ENCODE measurements at places on chromosomes 12 and 14. TPM values are rescaled to one million over a fixed set of nuclear protein-coding genes. Genes with fewer than 3 reads are reported as not detected.

DNA sequence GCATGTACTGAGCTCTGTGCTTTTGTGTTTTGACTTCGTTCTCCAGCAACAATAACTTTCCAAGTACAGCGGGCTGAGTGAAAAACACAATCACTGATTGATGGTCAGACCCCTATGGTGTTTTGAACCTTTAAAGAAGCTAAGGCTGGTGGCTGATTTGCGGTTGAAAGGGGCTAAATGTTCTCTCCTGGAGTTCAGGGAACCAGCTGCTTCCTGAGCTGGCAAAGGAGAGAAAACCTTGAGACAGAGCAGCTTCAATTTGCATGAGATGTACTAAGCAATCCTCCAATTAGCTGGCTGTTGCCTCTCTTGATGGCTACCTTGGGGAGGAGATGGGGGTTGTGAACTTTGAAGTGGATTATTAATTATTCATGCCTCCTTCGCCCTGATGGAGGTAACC, 546.7 kb upstream of the SEL1L start:
- no peak for DNase-seq

GRCh38 chr12:62986844-62987243, 51.9 kb upstream of the PPM1H start:
- DNase-seq, result no peak

DNA sequence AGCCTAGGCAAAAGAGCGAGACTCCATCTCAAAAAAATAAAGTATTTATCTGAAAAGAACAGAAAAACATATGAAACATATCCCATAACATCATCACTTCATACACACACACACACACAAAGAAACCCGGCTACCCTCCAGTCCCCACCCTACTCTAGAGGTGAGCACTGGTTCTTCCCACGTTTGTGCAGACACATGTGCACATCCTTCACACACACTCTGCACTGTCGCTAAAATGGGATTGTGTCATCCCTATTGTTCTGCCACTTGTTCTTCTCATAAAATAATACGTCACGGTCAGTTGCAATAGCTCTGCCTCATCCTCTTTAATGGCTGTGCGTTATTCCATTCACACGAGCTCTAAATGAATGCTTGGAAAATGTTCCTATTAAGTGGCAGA, 85.9 kb upstream of the ANO2 start:
- no peak for DNase-seq

NAV3 gene
- total RNA-seq, result 4.1 TPM

BIN2 gene
- total RNA-seq, result not detected

DNA sequence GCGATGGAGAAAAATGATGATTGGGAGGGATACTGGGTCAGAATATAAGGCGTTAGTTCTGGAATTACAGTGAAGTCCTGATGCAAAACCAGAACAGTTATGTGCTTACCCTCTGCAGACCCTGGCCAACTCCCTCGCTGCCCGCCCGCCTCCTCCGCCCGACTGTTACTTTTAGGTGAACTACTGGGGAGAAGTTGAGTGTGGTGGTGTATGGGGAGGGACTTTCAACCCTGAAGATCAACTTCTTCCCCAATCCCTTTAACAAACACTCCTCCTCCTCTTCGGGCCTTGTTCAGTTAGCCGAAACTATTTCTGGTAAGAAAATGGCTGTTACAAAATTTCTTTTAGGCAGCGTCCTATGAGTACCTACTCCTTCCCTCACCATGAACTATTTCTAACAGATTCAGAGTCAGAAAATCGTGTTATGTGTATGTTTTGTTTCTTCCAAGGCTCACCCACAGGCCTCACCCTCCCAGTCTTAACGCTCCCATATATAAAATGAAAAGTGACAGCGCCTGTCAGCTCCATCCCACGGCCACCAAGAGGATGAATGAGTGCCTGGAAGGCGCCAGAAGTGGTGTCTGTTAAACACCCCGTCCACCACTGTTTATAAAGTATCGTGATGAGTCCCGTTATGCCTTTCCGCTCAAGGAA, 1.3 kb downstream of the FBXO33 start:
- no peak for DNase-seq

DNA sequence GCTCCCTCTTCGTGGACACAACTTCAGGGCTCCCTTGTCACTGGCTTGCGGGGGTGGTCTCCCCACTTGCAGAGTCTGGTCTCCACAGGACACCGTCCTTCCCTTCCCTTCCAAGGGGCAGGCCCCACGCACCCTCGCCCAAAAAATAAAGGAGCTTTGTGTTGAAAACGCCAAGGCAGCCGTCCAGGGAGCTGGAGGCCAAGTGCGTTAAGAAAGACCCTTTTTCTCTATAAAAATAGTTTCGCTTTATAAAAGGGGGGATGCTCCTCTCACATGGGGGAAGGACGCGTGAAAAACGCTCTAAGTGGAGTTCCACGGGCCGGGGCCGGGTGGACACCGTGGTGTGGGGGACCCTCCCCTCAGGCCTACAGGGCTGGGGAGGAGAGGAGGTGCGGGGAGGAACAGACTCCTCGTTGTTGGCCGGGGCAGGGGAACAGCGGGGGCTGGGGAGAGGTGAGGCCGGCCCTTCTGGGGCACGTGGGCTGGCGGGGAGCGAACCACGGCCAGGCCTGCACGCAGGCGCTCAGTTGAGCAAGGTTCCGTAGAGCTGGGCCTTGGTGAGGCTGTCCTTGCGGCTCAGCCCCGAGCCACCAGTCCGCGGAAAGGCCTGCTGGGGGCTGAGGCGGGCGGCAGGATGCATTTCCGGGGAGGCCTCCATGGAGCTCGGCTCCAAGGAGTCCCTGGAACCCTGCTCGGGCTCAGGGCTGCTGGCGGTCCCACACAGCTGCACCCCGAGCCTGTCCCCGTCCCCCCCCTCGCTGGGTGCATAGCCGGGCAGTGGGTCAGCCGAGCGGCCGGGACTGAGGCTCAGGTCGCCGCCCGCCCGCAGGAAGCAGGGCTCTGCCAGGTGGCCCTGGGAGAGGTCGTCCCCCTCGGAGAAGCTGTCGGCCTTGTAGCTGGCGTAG, 49.5 kb downstream of the BEGAIN start:
- no peak for DNase-seq

- no peak for DNase-seq
Measured at GRCh38 chr14:32524609-32525375, 195.7 kb downstream of the AKAP6 start.

- no peak for DNase-seq
Measured at GRCh38 chr14:68506645-68507419, 286.0 kb downstream of the ZFP36L1 start.

GUCY2C gene
- not detected for total RNA-seq

AMN gene
- total RNA-seq, result 17.0 TPM

GRCh38 chr14:102688290-102688689, 89.0 kb upstream of the TRAF3 start:
- no peak for DNase-seq

DNA sequence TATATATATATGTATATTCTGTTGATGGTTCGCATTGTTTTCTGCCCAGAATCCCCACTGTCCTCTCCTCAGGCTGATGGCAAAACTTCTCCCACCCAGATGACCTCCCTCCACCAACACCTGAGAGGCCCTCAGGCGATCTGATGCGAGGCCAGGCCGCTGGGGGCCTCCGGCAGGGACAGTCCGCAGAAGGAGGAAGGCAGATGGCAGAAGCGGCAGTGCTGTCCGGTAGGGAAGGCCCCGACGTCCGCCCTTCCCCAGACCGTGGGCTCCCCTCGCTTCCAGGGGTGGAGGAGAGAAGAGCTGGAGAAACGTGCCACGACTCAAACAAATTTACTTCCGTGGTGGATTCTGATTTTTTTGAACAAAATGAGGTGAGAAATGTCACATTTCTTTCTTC, 178.3 kb upstream of the RGS6 start:
- no peak for DNase-seq

- no peak for DNase-seq
Measured at GRCh38 chr12:95201056-95201670, 16.1 kb downstream of the FGD6 start.

- no peak for DNase-seq
Measured at GRCh38 chr14:92932448-92933395, 9.8 kb downstream of the CHGA start.

CLEC9A gene
- not detected for total RNA-seq

DNA sequence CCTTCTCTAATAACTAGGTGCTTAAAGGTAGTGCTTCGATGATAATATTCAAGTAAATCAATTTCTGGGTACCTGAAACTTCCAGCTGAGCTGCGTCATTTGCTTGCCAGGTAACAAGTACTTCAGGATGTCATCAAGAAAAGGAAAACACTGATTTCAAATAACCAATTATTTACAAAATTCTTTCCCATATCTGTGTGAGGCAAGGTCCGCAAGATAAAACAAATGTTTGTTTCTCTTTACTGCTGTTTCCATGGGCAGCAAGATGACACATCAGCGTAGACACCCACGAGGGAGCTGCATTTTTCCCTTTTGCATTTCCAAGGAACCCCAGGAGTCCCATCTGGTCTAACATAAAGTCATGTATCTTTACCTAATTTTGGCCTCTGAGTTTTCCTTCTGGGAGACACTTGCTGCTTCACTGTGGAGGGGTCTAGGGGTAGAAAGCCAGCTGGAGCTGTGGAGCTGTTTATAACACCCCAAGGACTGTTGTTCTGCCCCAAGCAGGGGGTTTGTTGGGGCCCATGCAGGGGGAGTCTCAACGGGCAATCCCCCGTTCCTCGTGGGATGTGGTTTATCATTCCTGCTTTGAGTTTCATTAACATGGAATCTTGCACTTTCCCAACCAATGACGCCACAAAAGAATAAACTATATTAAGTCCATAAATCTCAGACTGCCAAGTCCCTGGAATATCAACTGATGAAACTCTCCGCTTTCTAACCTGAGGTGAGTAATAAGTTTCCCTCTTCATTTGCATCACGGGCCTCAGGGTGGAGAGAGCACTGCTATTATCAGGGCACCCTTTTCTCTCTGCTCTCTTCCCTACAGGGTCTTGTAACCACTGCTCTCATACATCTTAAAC, 112.8 kb upstream of the PELI2 start:
- peak; percentile 32 for DNase-seq

TSPAN8 gene
- 289 TPM for total RNA-seq

DNA sequence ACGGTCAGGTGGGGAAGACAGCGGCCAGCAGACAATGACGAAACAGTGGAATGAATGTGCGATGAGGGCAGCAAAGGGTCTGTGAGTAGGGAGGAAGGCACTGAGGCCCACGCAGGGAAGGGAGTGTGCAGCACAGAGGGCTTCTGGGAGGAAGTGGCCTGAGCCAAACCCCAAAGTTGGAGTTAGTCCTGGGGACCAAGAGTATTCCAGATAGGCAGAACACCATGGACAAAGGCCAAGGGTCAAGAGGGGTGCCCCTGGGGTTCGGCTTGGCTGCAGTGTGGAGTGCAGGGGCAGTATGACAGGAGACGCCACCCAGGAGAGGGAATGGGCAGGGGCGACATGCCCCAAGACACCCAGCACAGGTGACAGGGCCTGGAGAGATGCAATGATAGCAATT, 58.8 kb downstream of the CHGA start:
- DNase-seq, result no peak

- DNase-seq, result no peak
Measured at GRCh38 chr12:60216226-60216625, 620.4 kb downstream of the SLC16A7 start.

- DNase-seq, result peak; percentile 75
Measured at GRCh38 chr14:91413547-91414474, 3.8 kb downstream of the CCDC88C start.

GRCh38 chr12:21502872-21503271, 1.3 kb downstream of the GOLT1B start:
- no peak for DNase-seq

DCN gene
- not detected for total RNA-seq

DNA sequence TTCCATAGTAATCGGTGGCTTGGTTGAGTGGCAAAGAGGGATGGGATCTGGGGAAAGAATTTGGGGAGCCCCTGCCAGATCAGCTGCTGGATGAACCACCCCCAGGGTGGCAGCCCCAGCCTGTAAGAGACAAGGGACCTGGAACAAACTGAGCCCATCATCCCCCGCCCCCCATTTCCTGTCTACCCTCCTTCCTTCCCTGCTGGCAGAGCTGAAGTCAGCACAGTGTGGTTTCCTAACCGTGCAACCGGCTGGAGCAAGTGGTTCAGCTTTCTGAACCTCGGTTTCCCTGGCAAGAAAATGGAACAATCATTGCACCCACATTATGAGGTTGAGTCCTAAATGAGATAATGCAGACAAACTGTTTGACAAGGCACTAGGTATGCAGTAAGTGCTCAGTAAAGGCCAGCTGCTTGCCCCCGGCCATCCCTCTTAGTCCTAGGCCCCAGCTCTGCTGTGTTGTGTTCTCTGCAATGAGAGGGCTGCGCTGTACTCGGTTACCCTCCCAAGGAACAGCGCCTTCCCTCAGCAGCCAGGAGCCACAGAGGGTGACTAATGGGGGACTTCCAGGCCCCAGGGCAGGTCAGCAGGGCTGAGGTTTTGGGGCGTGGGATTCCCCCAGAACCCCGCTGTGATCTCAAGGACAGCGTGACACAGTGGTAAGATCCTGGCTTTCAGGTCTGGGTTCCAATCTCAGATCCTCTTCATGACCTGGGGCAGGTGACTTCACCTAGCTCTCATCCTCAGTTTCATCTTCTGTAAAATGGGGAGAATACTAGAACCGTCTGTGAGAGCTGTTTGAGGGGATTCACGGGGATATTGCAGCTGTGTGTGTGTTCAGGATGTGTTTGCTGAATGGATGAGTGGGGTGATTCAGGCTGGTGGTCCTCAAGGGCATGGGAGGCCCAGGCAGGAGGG, 16.5 kb downstream of the SELPLG start:
- no peak for DNase-seq

GRCh38 chr12:62827855-62828254, 107.1 kb downstream of the PPM1H start:
- DNase-seq, result no peak

- no peak for DNase-seq
Measured at GRCh38 chr12:69694123-69694522, 5.0 kb downstream of the BEST3 start.

MANSC4 gene
- not detected for total RNA-seq

DNA sequence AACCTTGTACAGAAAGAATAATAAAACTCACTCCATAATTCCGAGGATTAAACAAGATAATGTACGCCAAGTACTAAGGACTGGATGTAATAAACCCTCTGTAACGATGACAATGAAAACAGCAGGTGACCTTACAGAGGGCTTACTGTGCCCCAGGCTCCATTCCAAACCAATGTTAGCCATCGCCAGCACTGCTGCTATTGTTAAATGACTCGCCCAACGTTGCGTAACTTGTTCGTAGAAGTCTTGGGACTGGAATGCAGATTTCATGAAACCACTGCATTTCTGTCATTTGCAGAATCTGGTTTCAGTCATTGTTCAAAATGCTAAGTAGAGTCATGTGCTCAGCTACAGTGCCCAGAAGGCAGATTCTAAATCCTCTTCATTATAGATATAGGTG, 728 bp upstream of the STON2 start:
- peak; percentile 57 for DNase-seq

GRCh38 chr12:93130366-93131054, 201.4 kb upstream of the EEA1 start:
- no peak for DNase-seq
